ENCODE measurements at places on chromosomes 11 and 22. TPM values are rescaled to one million over a fixed set of nuclear protein-coding genes. Genes with fewer than 3 reads are reported as not detected.
A peak's percentile ranks its signal among the peaks of the same experiment; 100 is the strongest.

GRCh38 chr11:119376197-119376847, 5.2 kb downstream of the USP2 start:
- peak; percentile 37 for DNase-seq

- peak; percentile 68 for DNase-seq
Observed at GRCh38 chr11:59141673-59142460, 789 bp upstream of the FAM111A start.

GRCh38 chr22:37625737-37626136, 13.7 kb upstream of the SH3BP1 start:
- no peak for DNase-seq

GRCh38 chr11:74288161-74288560, 23.3 kb downstream of the P4HA3 start:
- peak; percentile 99 for DNase-seq

- DNase-seq = no peak
Observed at GRCh38 chr22:39710380-39711150, 140.0 kb downstream of the CACNA1I start.

- no peak for DNase-seq
Observed at GRCh38 chr11:107118025-107118720, 99.9 kb upstream of the GUCY1A2 start.

DNA sequence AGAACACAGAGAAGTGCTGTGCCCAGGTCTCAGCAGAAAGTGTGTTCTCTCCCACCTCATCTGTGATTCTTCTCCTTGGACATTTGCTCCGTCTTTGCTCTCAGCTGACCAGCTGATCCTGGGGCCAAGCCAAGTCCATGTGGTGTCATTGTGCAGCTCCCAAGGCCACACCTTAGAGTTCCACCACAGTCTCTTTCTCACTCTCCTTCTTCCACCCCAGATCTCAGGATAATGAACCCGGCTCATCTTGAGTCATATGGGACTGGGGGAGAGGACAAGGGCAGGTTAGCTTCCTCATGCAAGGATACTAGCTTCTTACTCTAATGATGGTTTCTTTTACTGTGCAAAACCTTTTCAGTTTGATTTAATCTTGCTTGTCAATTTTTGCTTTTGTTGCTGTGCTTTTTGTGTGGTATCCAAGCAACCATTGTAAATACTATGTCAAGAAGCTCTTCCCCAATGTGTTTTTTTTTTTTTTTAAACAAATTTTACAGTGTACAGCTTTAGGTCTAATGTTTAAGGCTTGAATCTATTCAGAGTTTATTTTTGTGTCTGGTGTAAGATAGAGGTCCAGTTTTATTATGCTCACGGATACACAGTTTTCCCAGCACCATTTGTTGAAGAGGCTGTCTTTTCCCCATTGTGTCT, 75.0 kb upstream of the OR4B1 start:
- no peak for DNase-seq

DNA sequence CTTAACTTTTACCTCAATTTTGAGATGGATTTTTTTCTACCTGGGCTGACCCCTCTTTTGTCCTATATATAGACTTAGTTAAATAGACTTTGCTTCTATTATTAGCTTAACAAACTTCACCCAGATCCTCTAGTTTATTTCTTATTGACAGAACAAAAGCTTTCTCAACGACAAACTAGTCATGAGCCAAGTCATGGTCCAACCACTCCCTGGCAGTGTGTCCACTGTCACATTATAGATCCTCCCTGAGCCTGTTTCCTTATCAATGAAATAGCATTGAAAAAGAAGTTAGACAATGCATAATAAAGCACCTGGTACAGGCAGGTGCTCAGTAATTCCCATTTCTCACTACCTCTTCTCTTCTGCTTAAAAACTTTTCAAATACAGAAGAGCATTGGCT, 155.1 kb downstream of the SPON1 start:
- no peak for DNase-seq

DNA sequence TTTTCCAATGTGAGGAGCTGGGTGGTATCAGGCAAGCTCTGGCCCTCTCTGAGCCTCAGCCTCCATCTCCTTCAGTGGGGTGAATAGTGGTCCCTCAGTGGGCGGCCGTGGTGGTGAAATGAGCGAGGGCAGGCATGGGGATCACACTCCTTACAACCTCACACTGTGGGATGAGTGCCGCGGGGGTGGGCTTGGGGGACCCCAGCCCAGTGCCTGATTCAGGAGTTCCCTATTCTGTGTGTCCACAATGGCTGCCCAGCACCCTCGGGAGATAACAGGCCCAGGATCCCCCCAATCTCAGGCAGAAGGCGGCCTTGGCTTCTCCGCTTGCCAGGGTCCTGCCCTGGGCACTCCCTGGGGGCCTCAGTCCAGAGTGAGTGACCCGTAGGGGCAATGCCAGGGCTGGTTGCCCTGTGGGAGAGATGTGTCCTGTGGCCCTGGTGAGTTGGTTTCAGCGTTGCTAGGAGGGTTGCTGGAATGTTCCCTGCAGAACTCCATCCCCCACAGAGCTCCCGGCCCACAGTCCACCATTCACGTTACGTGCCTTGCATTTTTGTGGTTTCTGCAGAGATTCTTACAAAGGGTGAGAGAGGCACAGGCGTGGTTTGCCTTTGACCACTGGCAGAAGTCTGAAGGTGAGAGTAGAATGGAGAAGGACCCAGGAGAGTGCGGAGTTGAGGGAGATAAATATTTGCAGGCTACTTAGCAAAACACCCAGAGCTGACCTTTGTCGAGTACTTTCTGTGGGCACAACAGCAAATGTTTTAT, 2.9 kb downstream of the ALDH3B1 start:
- peak; percentile 95 for DNase-seq

DNA sequence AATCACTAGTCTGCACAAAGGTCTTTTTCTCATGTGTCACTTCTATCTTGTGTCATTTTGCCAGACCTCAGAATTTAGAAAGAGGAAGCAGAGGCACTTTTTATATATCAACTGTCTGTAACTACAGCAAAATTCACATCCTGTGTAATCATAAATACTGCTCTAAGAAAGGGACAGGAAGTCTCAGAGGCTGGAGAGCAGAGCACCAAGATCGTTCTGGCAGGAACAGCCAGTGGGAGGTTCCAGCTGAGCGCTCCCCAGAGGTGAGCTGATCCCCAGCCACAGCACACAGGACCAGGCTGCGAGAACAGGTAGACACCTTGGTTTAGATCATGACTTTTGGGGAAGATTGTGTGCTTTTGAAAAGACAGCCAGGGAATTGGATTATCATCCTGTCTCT, at the start of gene MS4A7:
TSS of gene MS4A7 (plus strand) at position 179 of the 400 bp plus-strand sequence. CDS start 4,610 bp downstream, outside the sequence.
- DNase-seq = no peak

- DNase-seq = peak; percentile 61
Observed at GRCh38 chr22:50247748-50248147, 2.9 kb upstream of the TUBGCP6 start.

DNA sequence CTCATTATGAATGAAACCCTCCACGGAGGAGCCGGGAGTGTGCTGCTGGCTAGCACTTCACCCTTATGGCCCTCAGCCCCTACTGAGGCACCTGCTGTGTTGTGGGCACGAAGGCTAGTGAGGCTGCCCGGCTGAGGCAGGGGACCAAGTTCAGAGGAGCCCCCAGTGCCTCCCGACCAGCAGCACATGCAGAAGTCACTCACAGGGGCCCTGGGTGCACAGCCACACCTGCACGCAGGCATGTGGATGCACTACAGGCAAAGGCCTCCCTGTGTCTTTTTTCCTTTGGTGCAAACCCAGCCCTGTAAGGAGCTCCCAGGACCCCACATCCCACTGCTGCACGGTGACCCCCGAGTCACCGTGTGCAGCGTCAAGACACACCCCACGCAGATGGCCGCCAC, 261.5 kb downstream of the BRD1 start:
- DNase-seq = no peak

DNA sequence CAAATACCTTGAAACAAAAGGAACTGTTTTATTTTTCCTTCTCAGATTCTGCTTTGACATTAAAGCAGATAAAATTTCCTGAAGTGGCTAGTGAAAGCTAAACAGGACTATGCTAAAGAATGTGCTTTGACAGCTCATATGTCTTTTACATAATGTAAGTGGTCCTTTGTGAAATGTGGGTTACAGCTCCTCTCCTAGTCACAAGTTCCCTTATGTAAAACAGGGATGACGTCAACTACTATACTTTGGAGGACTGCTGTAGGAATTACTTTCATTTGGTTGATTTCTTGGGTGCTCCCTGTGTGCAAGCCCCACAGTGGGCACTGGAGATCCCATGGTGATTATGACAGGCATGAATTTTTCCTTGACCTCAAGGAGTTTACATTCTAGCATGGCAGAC, 216.6 kb upstream of the NARS2 start:
- DNase-seq = peak; percentile 85

DNA sequence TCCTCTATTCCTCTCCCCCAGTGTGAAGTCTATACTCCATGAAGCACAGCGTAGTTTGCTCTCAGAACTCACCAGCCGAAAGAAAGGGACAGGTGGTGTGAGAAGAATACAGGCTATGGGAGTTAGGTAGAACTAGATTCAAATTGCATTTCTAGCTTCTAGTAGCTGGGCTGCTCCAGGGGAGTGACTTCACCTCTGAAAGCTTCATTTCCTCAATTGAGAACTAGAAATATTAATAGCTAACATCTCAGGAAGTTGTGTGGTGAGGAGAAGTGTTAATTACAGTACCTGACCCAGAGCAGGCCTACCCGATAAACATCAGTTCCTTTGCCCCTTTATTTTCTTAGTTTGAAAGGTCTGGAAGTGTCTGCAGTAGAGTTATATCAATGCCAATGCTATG, 484.7 kb upstream of the TENM4 start:
- no peak for DNase-seq

GRCh38 chr22:25161916-25162530, 37.6 kb upstream of the CRYBB3 start:
- DNase-seq = no peak

DNA sequence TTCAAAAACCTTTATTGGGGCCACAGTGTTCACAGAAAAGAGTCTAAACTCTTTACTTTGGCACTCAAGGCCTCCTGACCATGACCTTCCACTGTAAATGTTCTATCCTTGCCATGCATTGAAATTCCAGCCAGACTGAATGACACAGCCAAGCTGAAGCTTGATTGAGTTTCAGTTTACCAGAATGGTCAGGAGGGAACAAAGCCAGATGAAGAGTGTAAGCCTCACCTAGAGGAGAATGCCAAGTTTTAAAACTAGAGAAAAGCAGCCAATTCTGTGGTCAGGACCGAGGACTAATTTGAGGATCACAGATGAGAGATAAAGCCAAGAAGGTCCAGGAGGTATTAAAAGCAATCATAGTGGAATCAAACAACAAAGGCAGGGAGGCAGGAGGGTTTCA, 215.3 kb downstream of the KCNA4 start:
- no peak for DNase-seq

DNA sequence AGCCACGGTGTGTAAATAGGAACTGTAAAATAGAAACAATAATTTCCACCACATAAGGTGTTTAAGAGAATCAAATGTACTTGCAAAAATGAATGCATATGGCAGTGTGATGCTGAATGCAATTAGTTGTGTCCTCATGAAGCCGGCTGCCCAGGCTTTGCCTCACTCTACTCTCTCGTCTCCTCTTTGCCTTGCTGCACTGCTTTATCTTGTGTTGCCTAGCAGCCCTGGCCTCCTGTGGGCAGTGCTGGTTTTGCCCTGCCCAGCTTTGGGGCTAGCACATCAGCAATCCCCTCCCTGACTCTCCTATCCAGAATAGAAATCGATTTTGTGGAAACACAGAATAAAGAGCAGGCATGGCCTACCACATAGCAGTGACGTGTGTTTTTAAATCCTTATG, 30.0 kb downstream of the LRRC32 start:
- DNase-seq = no peak

DNA sequence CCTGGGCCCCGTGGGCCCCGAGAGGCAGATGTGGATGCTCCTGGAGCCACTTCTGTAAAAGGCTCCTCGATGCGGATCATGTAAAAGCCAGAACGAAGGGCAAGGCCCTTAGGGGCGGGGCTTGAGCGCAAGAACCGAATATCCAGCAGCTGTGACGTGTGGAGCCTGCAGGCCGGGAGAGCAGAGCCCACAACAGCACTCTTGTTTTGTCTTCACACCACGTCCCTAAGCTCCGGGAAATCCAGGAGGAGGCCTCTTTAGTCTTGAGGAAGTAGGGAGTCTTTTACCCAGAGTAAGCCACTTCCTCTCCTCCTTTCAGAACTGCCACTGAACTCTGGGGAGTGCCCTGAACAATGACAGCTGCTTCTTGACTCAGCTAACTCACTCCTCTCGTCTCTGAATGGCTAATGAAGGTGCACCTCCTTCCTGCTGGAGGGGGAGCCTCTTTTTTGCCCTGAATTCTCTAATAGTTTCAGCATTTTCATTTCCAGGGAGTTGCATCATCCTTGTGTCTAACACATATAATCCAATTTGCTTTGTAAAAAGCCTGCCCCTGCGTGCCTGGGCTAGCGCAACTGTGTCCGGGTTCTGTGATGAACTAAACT, 12.5 kb downstream of the L3MBTL2 start:
- peak; percentile 92 for DNase-seq

DNA sequence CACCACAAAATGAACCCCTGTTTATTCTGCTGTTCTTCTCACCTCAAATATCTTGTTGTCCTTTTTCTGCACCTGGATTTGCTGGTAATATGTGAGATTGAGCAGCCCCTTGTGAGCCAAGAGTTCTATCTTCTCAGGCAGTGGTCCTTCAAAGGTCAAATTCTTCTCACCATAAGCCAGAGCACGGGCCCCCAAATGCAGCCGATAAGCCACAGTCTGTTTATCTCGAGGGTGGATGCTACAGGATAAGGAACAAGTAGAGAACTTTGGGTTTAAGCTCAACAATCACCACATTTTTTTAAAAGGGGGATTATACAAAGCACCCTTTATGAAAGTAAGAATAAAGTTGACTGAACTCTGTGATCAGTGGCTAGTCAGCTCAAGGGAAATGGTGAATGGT, 15.8 kb downstream of the TBRG1 start:
- no peak for DNase-seq

- DNase-seq = peak; percentile 71
Observed at GRCh38 chr22:19287076-19287707, 4.3 kb downstream of the CLTCL1 start.

DNA sequence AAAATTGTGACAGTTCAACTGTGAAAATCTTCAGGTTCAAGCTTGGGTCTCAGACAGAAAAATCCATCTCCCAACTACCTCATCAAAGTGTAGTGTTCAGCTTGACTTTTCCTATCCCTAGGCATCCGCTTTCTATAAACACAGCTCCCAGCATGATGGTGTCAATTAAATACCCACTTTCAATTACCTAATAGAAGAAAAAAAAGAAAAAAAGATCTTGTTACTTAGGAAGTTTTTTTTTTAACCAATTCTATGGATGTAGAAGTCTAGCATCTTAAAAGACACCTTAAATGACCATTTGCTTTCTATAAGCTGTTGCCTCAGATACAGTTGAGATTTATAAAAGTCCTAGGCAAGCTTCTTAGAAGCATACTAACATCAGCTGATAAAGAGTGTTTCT, 244.1 kb upstream of the MTNR1B start:
- no peak for DNase-seq

GRCh38 chr11:13321431-13321830, 43.8 kb downstream of the BMAL1 start:
- no peak for DNase-seq

STARD10 gene
- 23.8 TPM for total RNA-seq

CSF2RB gene
- not detected for total RNA-seq

KLHDC7B gene
- total RNA-seq = not detected

FBXO3 gene
- total RNA-seq = 51.1 TPM

SCN4B gene
- 0.18 TPM for total RNA-seq

MUC5B gene
- not detected for total RNA-seq

Data from IMR-90 (cell line).